ENCODE measurements at places on chromosomes 1 and 21.

GRCh38 chr1:11796036-11796828 lies 9.5 kb downstream of the MTHFR start:
- DNase-seq: no peak

- no peak for DNase-seq
Observed at GRCh38 chr1:107532318-107532717, 391.5 kb downstream of the NTNG1 start.

DNA sequence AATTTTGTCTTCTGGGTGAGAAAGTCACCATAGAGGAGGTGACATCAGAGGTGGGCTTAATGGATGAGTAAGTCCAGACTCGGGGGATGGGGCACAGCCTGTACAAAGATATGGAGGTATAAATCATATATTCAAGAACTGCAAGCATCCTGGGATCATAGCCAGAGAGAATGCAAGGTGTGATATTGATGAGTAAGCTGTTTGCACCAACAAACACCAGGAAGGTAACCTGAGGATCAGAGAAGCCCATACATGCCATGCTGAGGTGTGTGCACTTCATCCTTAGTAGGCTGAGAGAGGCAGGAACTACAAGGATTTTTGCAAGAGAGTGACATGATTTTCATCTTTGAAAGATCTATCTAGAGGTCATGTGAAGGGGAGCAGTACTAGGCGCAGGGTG lies 306.4 kb downstream of the HHAT start:
- DNase-seq: no peak

- no peak for DNase-seq
Observed at GRCh38 chr1:164452549-164452948, 106.4 kb upstream of the PBX1 start.

- DNase-seq: no peak
Observed at GRCh38 chr21:36698981-36699545, at the start of gene SIM2. Gene SIM2, plus strand, starts transcription at chr21:36699115. Its CDS starts 632 bp downstream, at chr21:36699747.

GRCh38 chr21:38984568-38984967 lies 178.8 kb downstream of the ETS2 start:
- DNase-seq: no peak

DNA sequence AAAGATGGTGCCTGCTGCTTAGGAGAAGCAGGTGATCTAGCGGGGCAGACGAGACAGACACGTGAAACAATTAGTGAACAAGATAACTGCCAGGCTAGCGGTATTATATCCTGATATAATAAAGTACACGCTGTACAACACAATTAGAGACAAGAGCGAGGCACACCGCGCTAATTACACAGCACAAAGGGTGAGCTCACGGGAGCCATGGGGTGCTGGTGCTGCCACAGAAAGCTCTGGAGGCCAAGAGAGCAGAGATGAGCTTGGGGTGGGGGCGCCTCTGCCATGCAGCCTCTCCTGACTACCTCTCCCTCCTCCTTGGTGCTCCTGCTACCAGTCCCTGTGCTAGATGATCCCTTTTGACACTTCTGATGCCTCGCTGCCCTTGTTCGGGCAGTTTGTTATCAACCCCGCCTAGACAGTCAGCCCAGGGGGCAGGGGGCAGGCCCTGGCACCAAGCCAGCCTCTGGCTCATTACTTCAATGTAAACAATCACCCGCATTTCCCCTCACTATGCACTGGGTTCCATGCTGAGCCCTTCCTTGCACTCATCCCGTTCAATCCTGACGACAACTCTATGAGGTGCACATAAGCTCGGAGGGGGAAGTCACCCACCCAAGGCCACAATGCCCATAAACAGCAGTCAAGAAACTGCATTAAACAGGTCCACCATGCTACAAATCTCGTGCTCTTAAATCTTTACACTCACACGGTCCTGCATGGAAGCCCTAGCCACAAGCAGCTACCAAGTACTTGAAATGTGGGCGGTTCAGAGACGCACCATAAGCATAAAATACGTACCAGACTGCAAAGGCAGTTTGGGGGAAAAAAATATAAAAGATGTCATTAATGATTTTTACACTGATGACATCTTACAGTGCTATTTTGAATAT lies 103.0 kb downstream of the SSBP3 start:
- no peak for DNase-seq

DNA sequence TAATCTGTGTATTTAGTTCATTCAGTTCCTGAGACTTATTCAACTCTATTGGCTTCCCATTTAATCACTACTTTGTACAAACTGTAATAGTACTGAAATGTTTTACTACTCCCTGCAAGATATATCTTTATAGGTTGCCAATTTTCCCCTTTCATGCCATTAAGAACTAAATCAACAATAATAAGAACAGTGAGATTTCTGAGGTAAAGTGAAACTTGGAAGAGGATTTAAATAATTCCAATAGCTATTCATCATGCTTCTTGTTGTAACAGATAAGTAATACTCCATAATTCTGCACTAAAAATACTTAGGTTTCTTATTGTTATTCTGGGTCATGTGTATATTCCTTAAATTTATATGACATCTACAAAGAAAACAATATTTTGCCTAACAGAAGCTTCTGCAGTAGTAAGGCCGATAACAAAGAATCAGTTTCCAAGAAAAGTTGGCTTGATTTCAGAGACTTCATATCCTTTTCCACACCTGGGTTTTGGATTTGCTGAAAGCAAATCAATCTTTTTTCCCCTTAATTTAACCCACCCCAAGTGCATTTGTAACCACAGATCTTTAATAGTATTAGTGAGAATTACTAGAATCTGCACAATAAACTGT lies 258.3 kb downstream of the FAF1 start:
- DNase-seq: no peak

DNA sequence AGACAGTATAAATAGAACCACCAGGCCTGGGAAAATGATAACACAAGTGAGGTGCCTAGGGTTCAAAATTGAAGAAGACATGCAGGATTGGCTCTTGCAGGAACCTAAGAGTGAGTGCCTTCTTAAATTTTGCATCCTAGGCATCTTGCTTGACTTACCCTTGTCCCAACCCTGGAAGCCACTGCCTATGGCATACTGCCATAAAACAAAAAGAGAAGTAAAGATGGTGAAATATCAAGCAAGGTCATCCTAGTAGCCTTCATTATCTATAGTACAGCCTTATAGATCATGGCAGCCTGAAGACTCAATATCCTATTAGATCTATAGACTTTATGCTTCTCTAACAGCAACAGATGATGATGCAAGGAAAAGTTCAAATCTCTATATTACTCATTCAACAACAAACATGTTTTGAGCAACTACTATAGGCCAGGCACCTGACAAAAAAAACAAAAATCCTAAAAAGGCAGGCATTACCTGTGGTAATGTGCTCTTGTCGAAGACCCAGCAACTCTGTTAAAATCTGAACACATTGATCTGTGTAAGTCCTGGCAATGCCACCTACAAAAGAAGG lies 6.3 kb downstream of the AP4B1 start:
- no peak for DNase-seq

GRCh38 chr21:31203431-31204054 lies 140.5 kb downstream of the TIAM1 start:
- DNase-seq: no peak

DNA sequence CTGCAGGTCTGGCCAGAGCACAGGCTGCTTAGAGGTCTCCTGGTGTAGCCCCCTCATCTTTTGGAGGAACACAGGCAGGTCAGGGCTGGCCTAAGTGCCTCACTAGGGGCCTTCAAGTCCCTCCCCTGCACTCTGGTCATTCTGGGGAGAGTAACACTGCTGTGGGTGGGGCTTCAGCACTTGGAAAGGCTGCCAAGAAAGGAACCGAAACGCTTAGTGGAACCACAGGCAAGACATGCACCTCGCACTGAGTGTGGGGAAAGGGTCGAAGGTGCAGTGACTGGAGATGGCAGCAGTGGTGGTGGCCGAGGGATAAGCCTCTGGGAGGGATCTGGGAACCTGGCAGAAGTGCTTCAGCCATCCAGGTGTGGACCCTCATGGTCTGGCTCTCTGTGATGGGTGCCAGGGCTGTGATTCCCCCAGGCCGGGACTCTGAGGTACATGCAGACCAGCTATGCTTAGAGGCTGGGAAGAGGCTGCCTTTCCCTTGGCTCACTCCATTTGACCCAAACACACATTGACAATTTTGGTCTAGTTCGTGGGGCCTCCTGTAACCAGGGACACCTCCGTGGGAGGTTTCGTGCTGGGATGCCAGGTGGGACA lies 182.9 kb upstream of the CSF3R start:
- no peak for DNase-seq

DNA sequence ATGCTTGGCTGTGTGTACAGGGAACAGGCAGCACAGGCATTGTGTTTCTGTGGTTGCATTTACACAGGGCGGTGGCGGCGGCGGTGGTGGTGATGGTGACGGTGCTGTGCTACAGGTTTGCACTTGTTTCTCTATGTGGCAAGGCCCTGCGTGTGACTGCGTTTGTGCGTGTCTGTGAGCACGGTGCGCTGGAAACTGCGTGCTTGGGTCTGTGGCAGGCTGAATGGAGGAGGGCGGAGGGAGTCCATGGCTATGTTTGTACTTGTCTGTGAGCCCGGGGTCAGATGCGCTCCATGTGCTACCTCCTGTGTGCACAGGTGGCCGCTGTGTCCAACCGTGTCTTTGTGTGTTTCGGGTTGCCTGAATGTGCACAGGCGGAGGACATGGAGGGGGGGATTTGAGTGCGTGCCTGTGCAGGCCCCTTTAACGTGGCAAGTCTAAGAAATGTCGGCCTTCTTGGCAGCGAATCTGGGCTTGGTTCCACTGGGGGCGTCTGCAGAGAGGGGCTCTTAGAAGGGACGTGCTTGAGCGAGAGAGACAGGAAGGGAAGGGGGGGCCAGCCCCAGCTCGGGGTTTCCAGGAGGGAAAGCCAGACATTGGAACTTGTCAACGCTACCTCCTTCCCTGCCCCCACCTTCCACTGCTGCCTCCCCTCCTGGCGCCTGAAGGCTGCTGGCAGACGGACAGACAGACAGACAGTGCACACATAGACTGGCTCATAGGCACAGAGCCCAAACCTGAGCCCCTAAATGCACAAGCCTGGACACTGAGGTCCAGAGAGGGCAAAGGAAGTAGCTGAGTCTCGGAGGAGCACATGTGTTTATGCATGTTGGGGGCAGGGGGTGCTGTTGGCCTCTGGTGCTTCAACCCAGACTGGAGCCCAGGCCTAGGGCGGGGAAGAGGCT lies 32.7 kb upstream of the WASF2 start:
- peak; percentile 63 for DNase-seq

- DNase-seq: peak; percentile 2
Observed at GRCh38 chr1:176691251-176692228, 228.6 kb downstream of the PAPPA2 start.

DNA sequence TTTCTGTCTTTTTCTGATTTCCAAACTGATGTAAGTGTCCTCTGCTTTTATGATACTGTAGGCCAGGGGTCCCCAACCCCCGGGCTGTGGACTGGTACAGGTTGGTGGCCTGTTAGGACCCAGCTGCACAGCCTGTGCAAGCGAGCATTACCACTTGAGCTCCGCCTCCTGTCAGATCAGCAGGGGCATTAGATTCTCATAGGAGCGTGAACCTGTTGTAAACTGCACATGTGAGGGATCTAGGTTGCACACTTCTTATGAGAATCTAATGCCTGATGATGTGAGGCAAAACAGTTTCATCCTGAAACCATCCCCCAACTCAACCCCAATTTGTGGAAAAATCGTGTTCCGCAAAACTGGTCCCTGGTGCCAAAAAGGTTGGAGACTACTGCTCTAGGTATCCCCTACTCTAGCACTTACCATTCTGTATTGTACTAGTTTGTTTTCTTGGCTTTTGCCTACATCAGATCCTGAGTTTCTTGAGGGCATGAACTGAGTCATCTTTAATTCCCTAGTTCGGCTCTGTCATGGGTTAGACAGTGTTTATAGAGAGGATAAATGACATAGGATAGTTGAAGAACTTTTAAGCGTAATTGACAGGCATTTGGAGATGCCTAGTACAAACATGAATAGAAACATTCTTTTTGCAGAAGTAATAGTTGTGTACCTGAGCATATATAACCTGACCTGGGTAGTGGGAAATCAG lies 4.1 kb downstream of the ABCD3 start:
- DNase-seq: no peak

DNA sequence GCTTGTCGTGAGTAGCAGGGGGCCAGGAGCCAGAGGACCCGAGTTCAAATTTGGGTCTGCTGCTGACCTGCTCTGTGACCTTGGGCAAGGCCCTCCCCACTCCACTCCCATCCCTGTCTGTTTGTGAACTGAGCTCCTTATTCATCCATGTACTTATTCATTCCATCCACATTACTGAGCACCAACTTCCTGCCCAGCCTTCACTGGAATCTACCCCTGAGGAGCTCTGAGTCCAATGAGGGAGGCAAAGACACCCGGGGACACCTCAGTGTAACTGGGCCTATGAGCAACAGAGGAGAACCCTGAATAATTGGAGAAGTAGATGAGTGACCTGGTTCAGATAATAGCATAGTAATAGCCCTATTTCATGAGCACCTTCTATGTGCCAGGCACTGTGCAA lies 8.9 kb downstream of the BSND start:
- DNase-seq: no peak

GRCh38 chr1:174074757-174075156 lies 52.6 kb upstream of the RC3H1 start:
- DNase-seq: no peak

- DNase-seq: no peak
Observed at GRCh38 chr1:54324251-54325140, 81.7 kb downstream of the SSBP3 start.

GRCh38 chr1:8886589-8886988 lies 8.1 kb upstream of the ENO1 start:
- DNase-seq: no peak

DNA sequence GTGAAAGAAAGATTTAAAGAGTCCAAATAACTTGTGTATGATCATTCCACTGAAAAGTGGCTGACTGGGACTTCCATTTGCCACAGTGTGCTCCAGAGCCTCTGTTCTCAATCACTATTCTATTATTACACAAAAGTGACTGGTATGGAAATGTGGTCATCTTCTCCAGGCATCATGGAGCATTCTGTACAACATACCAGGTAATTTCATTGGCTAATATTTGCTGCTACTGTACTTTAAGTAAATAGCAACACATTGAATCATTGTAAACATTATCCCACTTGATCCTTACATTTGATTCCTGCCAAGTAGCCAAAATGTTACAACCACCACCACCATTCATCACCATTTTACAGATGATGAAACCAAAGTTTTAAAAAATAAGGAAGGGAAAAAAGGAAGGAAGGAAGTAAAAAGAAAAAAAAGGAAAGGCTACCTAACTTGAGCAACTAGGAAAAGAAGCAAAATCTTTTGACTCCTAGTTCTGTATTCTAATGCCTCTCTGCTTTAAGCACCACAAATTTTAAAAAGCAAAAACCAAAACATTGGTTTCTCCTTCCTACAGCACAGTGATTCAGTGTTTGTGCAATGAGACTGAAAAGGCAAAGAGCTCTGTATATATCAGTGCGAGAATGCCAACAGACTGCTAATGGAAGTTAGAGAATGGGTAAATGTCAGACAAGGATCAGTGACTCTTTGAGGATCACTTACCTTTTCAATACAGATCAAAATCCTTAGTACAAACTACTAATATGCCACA lies 361.4 kb upstream of the PTBP2 start:
- no peak for DNase-seq

- DNase-seq: no peak
Observed at GRCh38 chr1:19003371-19004290, 47.2 kb upstream of the IFFO2 start.
